AG20443 (cell line): ENCODE measurements at places on chromosomes 1 and 21.

DNA sequence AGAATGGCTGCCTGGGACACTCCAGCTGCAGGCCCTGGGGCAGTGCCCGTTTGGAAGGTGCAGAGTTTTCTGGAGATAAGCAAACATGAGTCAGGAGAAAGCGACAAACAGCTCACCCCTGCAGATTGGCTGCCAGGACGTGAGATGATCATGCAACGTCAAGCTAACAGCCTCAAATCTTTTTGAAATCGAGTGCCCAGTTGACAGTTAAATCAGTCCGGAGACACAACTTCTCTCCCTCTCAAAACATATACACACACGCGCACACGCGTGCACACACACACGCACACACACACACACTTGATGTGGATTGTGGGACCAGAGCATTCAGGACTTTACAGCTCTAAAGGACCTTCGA is 49.4 kb downstream of the TENT5C start:
- DNase-seq: no peak

GRCh38 chr1:41810446-41810845 is 108.3 kb downstream of the HIVEP3 start:
- peak; percentile 53 for DNase-seq

DNA sequence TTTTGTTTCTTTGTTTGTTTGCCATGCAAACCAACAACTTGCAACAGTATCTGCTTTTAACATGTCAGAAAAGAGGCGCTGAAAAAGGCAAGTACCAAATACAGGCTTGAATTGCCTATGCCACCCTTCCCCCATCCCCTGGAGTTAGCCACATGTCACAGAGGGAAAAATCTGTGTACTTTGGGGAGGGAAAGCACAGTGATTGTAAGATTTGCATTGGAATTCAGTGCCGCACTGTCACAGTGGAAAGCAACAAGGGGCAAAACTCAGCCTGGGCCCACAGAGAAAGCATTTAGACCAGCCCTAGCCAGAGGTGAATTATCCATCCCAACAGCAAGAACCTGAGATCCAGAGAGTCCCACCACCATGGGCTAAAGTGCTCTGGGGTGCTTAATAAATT is 52.4 kb upstream of the ACADM start:
- no peak for DNase-seq

GRCh38 chr1:13714851-13715250 is 14.9 kb downstream of the PRDM2 start:
- DNase-seq: no peak

DNA sequence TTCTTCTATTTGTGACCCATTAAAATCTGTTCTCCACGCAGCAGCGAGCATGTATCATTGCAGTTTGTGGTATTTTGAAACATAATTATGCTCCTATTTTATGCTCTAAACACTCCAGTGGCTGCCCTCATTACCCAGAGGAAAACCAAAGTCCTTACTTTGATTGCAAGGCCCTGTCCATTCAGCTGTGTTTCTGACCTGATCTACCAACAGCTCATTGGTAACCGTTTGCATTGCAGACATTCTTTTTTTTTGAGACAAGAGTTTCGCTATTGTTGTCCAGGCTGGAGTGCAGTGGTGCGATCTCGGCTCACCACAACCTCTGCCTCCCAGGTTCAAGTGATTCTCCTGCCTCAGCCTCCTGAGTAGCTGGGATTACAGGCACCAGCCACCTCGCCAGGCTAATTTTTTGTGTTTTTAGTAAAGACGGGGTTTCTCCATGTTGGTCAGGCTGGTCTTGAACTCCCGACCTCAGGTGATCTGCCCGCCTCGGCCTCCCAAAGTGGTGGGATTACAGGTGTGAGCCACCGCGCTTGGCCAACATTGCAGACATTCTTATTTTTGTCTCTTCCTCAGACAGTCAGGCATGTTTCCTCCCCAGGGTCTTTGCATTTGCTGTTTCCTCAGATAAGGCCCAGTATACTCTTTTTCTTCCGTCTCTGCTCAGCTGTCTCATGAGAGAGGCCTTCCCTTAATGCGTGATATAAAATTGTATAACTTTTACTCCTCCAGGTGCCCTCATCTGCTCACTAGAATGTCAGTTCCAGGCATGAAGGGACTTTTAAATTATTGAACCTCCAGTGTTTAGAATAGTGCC is 32.5 kb downstream of the THRAP3 start:
- no peak for DNase-seq

GRCh38 chr1:67749844-67750690 is 65.1 kb downstream of the GADD45A start:
- peak; percentile 67 for DNase-seq

GRCh38 chr1:65734979-65735378 is 57.7 kb upstream of the PDE4B start:
- peak; percentile 26 for DNase-seq

- DNase-seq: no peak
Observed at GRCh38 chr1:223551610-223552009, 113.9 kb downstream of the CAPN8 start.

- DNase-seq: no peak
Observed at GRCh38 chr21:14863745-14864210, 201.0 kb downstream of the NRIP1 start.

GRCh38 chr1:247409869-247410544 is 6.0 kb upstream of the NLRP3 start:
- no peak for DNase-seq
